Activated CD4-positive, CD25-positive, alpha-beta regulatory T cell (primary cell): ENCODE measurements at places on chromosomes 6 and 20.

DNA sequence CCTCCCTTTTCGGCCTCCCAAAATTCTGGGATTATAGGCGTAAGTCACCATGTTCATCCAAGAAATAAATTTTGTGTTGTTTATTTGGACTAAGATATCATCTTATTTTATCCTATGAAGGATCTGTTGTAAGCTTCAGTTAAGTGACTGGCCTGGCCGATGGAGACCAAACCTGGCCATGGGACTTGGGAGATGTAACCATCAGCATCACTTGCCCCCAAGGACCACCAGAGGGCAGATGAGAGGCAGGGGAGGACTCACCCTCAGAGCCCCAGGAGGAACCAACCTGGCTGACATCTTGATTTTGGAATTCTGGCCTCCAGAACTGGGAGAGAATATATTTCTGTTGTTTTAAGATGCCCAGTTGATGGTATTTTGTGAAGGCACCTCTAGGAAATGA is 266.7 kb downstream of the CDH26 start:
- no peak for DNase-seq

- no peak for DNase-seq
These were observed 1.9 kb downstream of the BAG2 start for GRCh38 chr6:57173886-57174510.

DNA sequence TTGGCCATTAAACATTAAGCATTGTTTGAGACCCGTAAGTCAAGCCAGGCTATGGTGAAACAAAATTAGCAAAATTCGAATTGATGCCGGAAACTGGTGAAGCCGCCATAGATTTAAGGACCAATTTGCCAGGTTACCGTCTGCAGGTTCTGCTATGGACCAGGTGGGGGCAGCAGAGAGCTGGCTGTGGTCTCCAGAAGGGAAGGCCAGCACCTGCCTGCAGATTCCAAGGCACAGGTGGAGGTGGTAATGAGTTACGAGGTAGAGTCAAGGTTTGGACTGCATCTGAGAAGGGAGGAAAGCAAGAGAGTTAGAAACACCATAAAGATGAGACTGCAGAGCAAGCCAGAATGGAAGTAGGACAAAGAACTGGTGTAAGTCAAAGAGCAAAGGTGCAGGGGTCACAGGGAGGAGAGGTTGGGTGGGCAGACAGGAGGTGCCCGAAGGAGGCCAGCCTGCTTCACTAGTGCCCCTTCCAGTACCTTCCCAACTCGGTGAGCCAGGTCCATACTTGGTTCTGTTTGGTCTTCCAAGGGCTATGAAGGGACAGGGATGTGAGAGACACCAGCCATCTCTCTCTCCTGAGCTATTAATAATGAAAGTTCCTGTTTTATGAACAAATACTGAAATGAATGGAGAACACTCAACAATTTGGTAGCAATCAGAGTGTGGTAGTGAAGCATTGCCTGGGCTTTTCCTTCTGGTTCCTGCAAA is 131.6 kb upstream of the ESR1 start:
- no peak for DNase-seq

DNA sequence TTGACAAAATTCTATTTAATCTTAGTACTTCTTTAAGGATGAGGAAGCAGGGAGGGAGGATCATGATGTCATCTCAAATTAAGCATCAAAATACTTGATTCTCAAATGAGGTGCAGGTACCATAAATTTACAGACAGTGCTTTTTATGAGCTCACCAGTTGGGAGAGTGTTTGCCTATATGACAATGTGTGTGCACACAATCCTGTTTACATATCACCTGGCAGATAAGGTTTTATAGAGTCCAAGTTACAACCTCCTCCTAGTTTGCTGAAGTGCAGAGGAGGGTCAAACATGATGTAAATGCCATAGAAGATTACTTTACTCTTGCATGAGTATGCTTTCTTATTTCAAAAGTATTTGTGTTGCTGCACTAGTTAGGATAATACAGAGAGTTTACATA is 6.4 kb downstream of the ATXN1 start:
- no peak for DNase-seq

- DNase-seq: no peak
These were observed 80.1 kb downstream of the FYN start for GRCh38 chr6:111792914-111793700.

DNA sequence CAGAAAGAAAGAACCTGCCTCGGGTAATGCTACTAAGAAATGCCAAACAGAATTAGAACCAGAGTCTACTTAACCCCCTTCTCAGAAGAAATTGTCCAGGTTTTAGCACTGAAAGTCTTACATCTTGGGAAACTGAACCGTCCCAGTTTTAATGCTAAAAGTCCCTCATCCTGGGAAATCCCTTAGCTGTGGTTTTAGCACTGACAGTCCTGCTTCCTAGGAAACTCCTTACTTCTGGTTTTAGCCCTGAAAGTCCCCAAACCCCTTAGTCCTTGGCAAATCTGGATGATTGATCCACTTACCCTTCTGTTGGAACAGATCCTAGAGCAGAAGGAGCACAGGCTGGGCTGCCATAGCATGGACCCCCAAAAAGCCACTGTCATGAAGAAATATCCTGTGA is 4.8 kb upstream of the TMEM14A start:
- no peak for DNase-seq

- DNase-seq: no peak
These were observed 10.8 kb upstream of the WTAP start for GRCh38 chr6:159716247-159717096.

DNA sequence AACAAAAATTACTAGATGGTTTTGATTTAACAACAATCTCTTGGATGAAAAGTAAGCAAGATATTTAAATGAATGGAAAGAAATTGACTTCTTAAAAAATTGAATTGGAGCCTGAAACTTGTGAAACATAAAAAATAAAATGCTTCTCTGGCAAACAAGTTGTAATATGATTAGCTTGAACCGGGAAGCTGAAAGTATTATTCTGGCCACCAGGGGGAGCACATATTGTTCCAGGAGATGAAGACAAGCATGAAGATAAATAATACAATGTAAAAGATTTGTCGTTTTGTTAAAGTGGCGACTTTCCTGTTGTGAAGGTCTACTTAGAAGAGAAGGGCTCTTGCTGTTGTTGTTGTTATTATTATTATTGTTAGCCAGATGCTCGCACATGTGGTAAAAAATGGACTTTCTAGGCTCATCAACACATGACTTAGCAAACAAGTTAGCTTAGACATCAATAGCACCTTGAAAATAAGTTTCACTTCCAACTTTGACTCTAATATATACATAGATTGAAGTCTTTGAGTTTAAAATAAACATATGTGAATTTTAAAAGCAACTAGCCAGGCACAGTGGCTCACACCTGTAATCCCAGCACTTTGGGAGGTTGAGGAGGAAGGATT is 14.2 kb downstream of the PAX1 start:
- no peak for DNase-seq

DNA sequence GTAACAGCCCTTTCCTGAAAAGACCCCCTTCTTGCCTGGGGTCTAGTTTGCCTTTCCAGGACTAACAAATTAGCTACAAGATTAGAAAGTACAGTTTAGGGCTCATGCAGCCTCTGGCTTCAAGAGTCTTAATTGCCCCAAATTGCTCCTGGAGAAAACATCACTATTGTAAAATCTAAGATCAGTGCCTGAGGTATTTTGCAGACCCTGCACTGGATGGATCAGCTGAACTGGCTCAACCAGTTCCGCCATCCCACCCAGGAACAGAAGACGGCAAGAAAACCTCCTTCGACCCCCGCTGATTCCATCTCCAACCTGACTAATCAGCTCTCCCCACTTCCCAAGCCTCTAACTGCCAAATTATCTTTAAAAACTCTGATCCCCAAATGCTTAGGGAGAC is 236.5 kb upstream of the KCNG1 start:
- DNase-seq: no peak
